Endothelial cell (in vitro differentiated cells): ENCODE measurements at places on chromosomes 4 and X.

GRCh38 chr4:128227991-128228571, 59.5 kb downstream of the PGRMC2 start:
- DNase-seq: no peak

- no peak for DNase-seq
These were observed 160.1 kb downstream of the STK32B start for GRCh38 chr4:5211282-5211839.

- no peak for DNase-seq
These were observed 54.0 kb downstream of the DHRSX start for GRCh38 chrX:2446815-2447214.

GRCh38 chr4:182917182-182918043, at the start of gene DCTD:
TSS of gene DCTD (minus strand) at chr4:182917386. CDS start at chr4:182915568, 1,818 bp downstream.
- peak; percentile 77 for DNase-seq

GRCh38 chrX:130485870-130486269, 84.1 kb downstream of the RBMX2 start:
- no peak for DNase-seq

DNA sequence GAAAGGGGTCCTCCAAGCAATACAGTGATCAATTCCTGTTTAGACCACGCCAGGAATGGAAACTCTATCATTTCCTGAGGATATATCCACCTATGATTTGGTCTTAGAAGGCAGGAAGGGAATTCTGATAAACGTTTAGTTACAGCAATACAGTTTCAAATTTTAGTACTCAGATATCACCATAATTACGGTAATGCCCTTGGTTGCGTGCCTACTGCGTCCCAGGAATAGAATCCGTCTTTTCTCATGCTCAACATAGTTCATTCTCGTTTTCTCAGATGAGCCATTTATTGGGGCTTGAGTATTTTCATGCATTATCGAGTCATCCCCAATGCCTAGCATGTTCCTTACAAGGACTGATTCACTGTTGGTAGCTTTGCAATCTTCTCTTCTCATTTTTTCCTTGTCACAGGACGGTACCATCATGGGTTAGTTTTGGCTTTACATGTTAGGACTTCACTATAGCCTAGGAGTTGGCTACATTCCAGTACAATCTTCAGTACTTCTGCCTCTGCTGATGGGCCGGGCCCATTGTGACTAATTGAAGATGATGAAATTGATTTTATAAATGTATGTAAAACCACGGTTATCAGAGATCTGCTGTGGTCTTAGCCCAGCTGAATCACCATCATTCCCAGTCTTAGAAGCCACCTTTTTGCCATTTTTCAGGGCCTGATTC, 4.4 kb upstream of the PRKX start:
- DNase-seq: no peak

DNA sequence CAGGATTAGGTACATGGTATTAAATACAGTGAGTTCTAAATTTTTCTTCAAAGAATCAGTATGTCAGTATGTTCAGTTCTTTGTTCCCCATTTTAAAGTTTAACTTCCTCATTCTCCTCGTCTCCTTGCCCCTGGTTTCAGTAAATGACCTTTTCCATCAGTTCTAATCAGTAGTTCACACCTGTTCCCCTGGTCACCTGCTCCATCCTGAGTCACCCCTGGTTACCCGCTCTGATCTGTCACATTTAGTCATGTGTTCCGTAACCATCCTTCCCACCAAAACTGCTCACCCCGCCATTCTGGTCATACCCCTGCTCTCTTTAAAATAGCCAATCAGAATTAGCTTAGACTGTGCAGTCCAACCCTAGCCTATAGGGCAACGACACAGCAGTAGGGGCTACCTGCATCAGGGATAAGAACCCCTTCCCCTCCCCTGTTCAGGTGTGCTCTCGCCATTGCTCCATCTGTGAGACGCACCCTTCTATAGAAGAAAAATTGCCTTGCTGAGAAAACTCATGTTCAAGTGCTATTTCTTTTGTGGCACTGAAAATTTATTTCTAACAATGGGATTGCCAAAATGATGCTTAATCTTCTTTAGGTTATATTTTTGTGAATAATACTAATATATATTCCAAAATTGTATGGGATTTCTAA, 181.3 kb downstream of the OR13H1 start:
- DNase-seq: no peak

DNA sequence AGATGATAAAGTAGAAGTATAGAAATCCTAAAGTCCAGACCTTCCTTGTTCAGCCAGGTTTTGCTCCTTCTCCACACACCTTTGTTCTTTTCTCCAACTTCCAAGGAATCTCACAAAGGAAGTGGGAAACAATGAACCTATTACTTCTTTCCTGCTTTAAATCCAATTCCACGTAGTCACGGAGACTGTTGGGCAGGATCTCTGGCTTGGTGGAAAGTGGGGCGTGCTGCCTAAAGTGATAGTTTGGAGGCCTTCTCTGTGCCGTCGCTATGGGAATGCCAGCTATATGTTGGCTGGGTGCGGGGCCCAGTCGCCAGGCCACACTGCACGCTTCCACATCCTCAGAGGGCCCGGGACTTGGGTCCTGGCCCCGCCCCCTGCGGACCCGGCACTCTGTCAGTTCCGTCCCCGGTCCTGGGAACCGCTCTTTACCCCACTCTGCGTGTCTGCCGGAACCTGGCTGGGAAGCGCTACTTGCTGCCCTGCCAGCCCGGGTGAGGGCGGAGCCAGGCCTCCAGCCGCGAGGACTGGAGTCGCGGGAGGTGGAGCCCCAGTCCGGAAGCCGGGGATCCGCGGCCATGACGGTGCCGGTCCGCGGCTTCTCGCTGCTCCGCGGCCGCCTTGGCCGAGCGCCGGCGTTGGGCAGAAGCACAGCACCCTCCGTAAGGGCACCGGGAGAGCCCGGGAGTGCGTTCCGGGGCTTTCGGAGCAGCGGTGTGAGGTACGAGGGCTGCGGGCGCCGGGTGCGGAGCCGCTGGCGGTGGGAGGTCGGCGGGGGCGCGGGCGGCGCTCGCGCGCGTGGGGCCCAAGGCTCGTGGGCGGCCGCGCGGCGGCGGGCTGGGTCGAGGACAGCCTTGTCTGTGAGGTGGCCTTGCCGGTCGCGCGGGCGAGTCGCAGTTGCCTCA, at the start of gene MTHFD2L:
MTHFD2L (plus strand) TSS at position 558 of the 905 bp plus-strand sequence; CDS start at position 579, 21 bp downstream.
- peak; percentile 95 for DNase-seq

DNA sequence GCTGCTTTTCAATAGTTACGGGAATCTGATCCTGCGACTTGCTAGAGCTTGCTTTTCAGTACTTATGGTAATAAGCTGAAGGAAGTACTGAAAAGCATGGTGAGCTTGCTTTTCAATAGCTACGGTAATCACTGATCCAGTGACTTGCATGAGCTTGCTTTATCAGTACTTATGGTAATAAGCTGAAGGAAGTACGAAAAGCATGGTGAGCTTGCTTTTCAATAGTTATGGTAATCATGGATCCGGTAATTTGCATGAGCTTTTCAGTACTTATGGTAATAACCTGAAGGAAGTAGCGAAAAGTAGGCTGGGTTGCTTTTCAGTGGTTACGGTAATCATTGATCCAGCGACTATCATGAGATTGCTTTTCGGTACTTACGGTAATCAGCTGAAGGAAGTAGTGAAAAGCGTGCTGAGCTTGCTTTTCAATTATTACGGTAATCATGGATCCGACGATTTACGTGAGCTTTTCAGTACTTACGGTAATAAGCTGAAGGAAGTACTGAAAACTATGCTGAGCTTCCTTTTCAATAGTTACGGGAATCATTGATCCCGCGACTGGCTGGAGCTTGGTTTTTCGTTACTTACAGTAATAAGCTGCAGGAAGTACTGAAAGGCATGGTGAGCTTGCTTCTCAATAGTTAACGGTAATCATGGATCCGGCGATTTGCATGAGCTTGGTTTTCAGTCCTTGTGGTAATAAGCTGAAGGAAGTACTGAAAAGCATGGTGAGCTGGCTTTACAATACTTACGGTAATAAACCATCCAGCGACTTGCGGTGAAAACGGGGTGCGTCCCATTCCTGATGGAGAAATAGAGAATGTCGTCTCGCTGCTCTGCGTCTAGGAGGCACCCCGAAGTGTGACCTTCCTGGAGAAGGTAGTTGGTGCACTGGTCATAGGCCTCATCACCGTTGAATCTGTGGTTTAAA, 6.5 kb downstream of the CRLF2 start:
- DNase-seq: no peak

DNA sequence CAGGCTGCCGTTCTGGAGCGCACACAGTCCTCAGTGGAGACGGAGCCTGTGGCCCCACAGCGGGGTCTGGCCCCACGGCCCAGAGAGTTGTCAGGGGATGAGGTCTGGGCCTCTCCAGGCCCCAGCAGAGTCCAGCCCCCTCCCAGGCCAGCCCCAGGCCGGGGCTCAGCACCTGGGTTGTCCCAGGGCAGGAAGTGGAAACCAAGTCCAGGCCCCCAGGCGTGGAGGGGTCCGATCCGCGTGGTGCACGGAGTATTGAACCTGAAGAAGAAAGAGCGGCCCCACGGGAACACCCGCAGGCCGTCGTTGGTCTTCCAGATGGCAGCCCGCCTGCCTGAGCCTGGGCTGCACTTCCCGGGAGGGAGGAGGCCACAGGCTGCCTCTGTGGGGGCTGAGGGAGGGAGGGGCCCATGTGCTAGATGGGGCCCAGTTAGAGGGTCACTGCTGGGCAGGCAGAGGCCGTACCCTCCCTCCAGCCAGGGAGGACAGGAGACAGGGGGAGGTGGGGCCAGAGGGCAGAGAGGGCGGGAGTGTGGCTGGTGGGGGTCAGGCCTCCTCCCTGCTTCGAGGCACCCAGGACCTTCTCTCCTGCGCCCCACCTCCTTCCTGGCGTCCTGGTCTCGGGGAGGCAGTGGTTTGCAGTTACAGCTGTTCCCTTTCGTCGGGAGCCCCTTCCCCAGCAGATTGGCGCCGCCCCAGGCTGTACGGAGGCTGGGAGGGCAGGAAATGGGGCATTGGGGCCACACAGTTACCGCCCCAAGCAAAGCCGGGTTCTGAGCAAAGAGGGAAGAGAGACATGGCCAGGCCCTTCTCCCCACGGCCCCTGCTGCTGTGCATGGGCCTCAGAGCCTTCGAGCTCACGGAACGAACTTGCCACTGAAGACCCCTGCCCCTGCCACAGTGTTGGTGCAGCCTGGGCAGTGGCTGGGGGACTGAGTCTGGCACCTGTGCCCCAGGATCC, 8.1 kb downstream of the HGFAC start:
- no peak for DNase-seq

DNA sequence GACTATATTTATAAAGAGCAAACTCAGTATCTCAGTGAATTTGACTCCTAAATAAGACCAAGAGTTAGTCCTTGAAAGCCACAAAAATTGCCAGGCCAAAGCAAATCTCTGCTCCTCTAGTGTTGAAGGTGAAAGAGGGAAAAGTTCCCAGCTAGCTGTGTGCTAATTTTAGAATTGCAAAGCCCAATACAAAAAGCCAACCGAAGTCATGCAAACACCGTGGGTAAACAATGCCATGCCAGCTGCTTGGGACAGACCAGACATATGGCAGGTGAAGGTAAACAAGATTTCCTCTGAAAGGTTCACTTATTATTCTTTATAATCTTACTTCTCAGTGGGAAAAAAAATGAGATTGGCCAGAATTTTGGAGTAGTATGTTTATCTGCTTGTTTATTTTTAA, 80.5 kb upstream of the LNX1 start:
- DNase-seq: no peak

DNA sequence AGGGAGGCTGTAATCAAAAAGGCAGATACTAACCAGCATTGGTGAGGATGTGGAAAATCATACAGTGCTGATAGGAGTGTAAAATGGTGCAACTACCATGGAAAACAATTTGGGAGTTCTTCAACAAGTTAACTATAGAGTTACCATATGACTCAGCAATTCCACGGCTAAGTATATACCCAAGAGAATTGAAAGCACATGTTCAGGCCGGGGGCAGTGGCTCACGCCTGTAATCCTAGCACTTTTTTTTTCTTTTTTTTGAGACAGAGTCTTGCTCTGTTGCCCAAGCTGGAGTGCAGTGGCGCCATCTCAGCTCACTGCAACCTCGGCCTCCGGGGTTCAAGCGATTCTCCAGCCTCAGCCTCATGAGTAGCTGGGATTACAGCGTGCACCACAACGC, 15.0 kb upstream of the CD99L2 start:
- no peak for DNase-seq

DNA sequence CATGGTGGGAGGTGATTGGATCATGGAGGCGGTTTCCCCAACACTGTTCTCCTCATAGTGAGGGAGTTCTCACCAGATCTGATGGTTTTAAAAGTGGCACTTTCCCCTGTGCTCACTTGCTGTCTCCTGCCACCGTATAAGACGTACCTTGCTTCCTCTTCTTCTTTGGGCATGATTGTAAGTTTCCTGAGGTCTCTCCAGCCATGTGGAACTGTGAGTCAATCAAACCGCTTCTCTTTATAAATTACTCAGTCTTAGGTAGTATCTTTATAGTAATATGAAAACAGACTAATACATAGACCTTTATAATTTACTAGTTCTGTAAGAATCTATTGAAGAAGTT, 82.5 kb upstream of the PITX2 start:
- no peak for DNase-seq

GRCh38 chr4:26530099-26530498, 39.8 kb upstream of the CCKAR start:
- DNase-seq: no peak

- no peak for DNase-seq
These were observed 298.1 kb upstream of the SLC7A11 start for GRCh38 chr4:138540056-138540800.

DNA sequence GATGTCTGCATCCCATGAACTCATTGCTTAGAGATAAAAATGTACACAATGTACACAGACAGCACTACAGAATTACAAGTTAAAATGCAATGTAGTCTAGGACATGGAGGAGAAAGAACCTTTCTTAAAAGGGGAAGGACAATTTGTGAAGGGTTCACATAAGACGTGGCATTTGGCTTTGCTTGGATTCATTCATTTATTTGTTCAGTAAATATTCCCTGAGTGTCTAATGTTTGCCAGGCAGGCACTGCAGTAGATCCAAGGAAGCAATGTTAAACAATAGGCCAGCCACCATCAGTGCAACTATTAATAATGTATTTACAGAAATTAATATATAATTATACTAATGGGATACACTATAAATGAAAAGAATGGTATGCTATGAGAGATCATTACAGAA, 94.4 kb downstream of the GRIA2 start:
- no peak for DNase-seq

DNA sequence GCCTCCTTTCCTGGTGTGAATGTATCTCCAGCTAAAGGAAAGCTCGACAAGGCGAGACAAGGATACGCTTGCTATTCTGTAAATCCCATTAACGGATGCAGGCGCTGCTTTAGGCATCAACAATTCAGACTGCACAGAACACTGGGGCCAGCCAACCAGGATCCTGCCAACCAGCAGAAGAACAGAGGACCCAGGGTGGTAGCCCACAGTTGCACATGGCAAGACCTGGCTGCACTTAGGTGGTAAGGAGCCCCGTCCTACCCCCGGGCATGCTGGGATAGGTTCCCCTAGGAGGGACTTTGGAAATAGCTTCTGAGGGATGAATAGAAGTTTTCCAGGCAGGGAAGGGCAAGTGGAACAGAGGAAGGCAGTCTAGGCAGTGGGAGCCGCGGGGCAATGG, 20.7 kb downstream of the PSAPL1 start:
- DNase-seq: no peak
